ENCODE measurements at places on chromosomes 6 and 20.
A peak's percentile ranks its signal among the peaks of the same experiment; 100 is the strongest.

GRCh38 chr6:145977881-145978280, 13.7 kb upstream of the SHPRH start:
- DNase-seq = no peak

GRCh38 chr6:130164251-130164650, 58.5 kb downstream of the SAMD3 start:
- no peak for DNase-seq

DNA sequence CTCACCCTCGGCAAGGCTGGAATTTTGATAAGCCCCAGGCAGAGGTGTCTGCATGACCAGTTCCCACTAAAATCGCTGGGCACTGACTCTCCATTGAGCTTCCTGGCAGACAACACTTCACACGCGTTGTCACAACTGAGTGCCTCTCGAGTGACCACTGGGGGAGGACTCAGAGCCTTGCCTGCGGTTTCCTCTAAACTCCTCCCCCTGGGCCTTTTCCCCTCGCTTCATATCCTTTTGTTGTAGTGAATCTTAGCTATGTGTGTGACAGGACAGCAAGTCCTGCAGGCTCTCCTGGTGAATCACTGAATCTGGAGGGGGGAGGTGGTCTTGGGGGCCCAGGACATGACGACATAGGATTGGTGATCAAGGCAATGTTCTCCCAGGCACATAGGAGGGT, 670.8 kb downstream of the PRKN start:
- no peak for DNase-seq

DNA sequence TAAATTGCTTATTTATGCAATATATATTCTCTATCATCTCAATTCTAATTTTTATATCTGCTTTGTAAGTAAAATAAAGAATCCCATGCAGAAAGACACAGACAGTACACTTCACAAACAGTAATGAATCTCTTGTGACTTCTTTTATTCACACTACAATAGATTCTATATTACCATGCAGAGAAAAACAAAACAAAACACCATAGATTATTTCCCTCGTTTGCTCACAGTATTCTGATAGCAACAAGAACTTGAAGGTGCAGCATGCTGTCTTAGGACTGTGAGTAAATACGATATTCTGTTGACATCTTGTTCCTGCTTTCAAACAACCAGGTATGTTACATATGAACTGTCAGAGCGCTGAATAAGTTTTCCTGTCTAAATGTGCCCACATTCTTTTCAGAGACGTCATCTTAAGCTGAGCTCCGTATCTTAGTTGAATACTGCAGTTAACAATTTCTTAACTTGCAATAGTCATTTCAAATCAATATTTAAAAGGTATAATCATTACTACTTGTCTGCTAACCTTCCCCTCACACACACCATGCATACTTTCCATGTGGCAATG, 140.1 kb downstream of the BTBD9 start:
- DNase-seq = no peak

- no peak for DNase-seq
Observed at GRCh38 chr6:12173181-12173580, 117.0 kb upstream of the EDN1 start.

DNA sequence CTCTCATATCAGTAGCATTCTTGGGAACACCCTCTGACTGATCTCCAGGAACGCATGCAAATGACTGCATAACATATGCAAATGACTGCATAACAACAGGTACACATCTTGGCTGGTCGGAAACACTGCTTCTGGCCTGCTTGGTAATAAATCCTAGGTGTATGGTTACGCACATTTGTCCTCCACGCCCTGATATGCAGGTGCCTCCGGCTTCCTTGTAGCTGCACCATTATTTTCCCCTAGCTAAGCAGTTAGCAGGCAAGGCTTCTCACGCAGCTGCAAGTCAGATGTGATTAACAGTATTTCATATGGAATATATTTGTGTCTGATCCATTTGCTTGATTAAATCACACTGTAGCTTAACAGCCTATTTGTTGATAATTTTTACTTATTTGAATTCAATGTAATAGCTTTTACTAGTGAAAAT, 5.9 kb downstream of the RPS6KA2 start:
- no peak for DNase-seq

DNA sequence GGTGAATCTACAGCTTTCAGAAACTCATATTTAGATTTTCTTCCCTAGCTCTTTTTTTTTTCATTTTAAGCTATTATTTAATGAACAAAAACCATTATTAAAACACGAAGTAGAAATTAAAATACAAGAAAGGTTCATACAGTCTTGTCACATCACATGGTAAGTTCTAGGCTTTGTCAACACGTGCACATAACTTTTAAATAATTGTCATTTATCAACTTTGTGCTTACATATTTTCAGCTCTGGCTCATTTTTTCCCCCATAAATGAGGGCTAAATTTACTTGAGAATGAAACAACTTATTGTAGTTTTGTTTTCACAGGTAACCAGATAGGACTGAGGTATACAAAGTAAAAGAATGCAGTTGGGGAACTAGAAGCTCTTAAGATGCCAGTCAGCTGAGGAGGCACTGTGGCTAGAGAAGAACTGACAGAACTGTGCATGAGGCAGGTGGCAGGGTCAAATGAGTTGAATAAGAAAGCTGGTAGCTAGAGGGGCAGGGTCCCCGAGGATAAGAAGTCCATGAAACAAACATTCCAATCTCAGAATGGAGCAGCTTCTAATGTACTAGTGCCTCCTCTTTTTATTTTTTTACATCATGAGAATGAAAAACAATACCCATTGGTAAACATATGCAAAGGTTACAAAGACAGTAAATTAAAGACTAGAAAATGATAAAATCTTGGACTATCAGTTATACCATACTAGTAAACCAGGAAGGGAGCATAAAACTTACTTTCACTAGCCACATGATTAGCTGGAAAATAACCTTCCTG, 141.5 kb downstream of the MYB start:
- no peak for DNase-seq

DNA sequence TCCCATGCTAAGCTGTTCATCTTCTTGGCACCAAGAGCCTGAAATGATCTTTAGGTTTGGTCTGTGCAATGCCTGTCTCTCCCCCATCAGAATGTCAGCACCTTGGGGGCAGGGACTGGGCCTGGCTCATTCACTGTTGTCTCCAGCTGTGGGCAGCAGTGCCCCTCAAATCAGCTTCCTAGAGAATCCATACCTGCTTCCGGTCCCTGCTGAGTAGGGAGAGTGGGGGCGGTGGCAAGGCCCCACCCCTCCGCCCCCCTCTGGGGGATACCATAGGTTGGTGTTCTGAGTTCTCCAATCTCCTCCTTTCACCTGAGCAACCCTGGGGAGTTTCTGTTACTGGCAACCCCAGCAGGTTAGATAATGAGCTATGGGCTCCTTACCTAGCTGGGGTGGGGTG, 19.2 kb upstream of the SPDEF start:
- no peak for DNase-seq

- no peak for DNase-seq
Observed at GRCh38 chr20:17504066-17504897, 26.9 kb downstream of the BFSP1 start.

DNA sequence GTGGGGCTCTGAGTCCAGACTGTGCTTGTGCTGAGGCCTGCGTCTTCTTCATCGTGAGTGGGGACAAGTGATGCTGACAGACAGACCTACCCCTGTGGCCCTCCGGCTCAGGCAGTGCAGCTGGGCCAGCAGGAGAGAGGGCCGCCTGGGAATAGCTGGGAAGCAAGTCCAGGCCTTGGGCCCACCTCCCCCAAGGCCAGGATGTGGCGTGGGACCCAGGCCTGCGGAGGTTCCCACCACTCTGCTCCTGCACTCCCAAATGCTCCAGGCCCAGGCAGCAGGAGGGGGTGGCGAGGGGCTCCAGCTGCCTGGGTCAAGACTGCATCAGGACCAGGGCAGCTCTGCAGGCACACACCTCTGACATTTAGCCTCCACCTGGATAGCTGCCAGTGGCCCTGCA, 38.3 kb downstream of the DAAM2 start:
- DNase-seq = no peak

DNA sequence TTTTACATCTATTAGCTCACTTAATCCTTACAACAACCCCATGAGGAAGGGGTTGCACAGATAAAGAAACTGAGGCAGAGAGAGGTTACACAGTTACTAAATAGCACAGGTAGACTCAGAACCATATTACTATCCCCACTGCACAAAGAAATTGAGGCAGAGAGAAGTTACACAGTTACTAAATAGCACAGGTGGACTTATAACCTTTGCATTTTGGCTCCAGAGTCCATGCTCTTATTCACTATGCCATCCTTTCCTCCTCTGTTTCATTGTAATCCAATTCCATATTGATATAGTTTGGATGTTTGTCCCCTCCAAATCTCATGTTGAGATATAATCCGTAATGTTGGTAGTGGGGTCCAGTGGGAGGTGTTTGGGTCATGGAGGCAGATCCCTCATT, 3.5 kb downstream of the TDP2 start:
- no peak for DNase-seq

DNA sequence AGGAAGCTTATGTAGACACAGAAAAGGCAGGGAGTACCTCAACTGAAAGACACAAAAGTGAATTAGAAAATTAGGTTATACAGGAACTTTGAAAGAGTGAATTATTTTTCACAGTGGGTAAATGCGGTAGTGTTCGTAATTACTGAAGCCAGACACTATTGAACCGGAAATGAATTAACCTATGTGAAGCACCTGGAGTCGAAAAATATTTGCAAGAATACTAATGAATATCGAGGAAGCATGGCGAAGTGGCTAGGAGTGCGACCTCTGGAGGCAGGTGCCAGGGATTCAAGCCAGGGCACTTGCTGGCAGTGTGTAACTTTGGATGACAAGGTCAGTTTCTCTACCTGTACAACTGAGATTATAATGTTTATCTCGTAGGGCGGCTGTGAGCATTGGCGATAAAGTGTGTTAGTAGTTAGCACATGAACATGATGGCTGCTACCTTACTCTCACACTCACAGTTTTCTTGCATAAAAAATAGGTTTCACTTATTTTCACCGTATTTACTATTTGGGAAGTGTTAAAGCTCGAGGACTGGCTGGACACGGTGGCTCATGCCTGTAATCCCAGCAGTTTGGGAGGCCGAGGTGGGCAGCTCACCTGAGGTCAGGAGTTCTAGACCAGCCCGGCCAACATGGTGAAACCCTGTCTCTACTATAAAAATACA, 567 bp upstream of the SLC18B1 start:
- no peak for DNase-seq

GRCh38 chr6:3766214-3766613, 14.7 kb upstream of the PXDC1 start:
- peak; percentile 67 for DNase-seq

- no peak for DNase-seq
Observed at GRCh38 chr6:134657751-134658527, 292.0 kb downstream of the ALDH8A1 start.

DNA sequence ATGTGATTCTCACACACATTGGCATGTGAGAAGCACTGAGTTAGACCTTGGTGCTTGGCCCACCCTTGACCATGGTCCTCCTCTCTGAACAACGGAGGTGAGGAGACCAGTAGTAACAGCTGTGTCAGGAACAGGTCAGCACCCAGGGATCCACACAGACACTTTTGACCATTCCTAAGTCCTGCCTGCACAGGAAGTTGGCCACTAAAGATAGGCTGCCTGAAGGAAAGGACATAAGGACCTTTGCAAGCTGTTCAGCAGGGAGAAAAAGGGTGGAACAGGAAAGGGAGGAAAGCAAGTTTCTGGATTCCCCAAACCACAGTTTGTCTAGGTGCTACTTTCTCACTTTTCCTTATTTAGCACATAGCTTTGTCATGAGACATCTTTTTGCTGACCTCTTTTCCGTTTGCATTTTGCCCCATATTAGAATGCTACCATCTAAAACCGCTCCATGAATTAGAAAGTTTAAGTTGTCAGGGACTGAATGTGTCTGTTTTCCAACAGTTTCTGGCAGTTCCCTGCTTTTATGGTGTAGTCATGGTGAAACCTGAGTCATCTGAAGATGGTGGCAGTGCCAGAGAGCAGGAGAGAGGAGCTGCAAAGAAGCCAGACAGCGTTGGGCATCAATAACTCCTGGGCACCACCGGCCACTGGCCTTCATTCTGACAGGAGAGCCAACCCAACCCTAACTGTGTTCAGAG, 1.1 kb upstream of the CD109 start:
- peak; percentile 68 for DNase-seq

GRCh38 chr6:227812-228338, 64.4 kb upstream of the DUSP22 start:
- no peak for DNase-seq

GRCh38 chr6:26452631-26453235, 5.0 kb upstream of the BTN2A1 start:
- DNase-seq = no peak

DNA sequence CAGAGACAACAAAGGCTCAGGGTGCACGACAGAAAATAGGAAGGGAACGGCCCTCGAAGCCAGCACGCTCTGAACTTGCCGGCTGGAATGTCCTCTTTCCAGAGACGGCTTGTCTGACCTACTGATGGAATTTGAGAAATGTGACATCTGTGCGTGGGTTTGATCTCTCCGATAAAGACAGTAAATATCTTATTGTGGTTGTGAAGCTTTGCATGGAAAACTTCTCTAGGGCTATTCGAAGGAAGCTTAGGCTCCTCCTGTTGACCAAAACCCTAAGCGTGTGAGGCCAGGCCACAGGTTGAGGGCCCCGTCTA, 247.3 kb downstream of the ZNF217 start:
- no peak for DNase-seq

GRCh38 chr20:25750220-25750764, 53.6 kb upstream of the ZNF337 start:
- DNase-seq = no peak

GRCh38 chr6:33989016-33989854, 156.7 kb downstream of the GRM4 start:
- DNase-seq = peak; percentile 43

DNA sequence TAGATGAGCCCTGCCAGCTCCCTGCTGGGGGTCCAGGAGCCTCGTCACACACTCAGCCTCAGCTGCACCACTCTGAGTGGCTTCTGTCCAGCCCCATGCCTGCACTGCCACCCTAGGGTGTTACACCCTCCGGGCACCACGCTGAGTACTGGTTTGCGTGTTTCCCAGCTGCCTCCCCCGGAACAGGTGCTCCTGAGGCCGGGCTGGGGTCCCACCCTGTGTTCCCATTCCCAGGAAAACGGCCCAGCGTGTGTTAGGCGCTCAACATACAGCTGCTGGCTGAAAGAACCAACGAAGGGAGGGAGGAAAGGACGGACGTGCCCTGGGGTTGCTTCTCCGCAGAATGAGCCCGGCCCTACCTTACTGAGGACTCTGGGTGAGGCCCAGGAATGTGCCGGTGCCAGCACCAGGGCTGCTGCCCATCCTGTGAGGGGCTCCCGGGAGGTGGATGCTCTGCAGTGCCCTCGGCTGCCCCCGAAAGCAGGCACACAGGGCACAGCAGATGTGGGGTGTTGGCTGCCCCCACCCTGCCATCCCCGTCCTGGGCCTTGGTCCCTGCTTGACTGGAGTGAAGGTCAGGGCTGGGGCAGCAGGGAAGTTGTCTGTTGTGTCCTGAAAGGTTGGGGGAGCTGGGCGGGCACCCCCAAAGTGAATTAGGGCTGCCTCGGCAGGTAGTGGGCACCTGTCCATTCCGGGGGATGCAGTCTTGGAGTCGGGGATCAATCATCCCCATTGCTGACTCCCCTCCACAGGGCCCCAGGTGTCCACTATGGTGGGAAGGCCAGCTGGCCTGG, 16.3 kb downstream of the LAMA5 start:
- DNase-seq = no peak

GRCh38 chr20:3135507-3136070, 24.1 kb downstream of the FASTKD5 start:
- no peak for DNase-seq

All from ascending aorta (tissue), 2 donors.